ENCODE measurements at places on chromosomes 5 and 9.

DNA sequence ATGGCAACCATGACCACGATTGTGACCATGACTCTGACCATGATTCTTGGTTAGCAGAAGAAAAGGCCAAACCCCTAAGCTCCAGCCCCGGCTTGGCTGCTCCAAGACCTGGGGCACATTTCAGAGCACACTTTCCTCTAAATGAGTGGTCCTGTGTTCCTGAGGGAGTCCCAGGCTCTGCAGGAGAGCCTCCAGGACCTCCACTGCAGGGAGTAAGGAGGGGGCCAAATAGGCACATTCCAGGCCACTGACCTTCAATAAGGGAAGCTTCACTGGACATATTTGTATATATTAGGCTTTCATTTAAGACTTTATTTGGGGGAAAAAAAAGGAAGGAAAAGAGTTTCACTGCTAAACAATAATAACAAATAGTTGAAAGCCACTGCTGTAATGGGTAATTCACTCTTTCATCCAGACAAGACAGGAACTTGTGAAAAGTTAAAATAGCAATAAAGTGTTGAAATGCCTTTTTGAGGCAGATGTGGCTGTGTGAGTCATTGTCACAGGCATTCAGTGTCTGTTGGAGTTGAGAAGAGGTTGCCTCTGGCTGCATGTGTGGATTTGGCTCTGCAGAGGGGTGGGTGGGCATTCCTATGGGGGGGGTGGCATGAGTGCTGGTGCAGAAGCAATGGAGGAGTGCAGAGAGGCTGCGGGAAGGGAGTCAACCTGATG, 63.9 kb upstream of the TGFBR1 start:
- DNase-seq: peak; percentile 63

- no peak for DNase-seq
Observed at GRCh38 chr9:86349271-86349670, 4.9 kb downstream of the TUT7 start.

- DNase-seq: no peak
Observed at GRCh38 chr5:32163785-32164184, 10.3 kb downstream of the GOLPH3 start.

GRCh38 chr5:36272136-36272690, 29.5 kb downstream of the RANBP3L start:
- DNase-seq: no peak

DNA sequence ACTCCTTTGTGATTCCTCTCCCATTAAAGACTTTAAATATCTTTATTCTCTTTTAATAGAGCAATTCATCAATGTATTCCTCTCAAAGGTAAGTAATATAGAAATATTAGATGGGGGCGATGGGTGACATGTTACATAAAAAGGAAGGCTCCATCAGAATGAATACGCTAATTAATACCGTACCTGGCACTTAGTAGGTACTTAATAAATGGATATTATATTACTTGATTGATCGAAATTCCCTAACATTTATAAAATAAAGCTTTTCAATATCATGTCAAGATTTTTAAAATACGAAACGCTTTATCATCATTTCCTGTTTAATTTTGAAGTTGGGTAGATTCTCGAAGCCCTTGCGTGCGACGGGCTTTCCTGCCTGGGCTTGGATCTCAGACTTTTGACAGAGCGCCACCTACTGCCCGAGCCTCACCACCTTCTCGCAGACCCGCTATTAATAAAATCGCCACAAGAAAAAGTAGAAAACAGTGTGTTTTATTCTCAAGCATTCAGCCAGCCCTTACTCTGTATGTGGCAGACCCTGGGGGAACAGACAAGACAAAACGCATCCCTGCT, 99.4 kb downstream of the C5orf15 start:
- peak; percentile 87 for DNase-seq

GRCh38 chr5:72920690-72921502, 34.9 kb upstream of the FCHO2 start:
- no peak for DNase-seq

DNA sequence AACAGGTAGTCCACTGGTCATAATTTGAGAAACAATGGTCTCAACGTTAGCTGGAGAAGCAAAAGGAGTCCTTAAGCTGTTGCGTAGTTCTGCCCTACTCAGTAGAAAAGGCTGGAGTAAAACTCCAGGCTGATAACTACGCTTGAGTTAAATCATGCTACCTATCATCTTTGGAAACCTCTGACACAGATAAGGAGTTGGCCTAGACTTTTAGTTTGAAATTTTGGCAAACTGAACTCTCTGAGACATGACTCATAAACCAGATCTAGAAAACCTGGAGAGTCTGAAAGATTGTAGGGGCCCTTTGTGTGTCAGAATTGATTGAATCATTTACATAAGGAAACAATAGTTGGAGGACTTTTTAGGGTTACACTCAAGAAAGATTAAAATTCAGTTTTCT, 26.3 kb downstream of the NMUR2 start:
- no peak for DNase-seq

DNA sequence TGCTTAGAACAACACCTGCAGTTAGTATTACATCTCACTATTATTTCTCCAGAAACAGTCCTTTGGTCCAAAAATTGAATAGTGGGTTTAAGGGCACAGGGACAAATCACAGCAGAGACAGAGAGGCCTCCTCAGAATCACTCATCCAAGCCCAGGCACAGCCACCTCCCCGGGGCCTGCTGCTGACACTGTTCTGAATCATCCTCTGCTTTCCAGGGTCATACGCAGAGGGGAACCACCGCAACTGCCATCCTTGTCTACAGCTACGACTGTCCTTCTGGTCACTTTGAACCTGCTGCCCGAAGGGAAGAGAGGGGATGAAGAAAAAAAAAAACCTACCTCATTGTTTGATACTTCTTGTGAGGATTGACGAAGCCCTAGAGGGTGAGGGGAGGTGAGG, 35.3 kb upstream of the MAN2A1 start:
- no peak for DNase-seq

DNA sequence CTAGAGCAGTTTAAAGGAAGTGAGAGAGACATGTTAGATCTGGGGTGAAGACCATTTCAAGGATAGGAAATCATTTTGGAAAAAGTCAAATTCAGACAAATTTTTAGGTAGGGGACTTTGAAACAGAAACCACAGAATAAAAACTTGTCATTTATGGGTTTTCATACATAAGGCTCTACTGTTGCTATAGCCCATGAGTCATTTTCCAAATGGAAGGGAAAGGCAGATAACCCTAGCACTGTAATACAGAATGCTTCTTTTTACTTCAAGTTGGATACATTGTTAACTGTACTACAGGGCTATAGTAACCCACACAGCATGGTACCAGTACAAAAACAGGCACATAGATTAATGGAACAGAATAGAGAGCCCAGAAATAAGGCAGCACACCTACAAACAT, 455.4 kb downstream of the EBF1 start:
- DNase-seq: no peak

- DNase-seq: no peak
Observed at GRCh38 chr5:71899865-71900342, 180.8 kb downstream of the CARTPT start.

DNA sequence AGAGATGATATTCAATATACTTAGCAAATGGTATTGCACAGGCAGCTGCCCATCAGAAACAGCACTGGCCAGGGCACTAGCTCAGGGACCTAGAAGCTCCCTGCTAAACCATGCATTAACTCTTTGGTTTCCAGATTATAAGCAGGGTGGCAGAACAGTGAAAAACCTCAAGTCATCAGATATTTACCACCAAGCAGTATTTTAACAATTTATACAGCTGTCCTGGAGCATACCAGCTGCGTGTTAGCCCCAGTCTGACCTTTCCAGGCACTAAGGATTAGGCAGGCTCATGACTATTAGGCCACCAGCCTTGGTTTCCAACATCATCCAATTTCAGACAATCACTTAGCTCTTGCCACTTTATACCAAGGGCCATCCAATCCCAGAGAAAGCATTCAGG, 326.5 kb downstream of the CAAP1 start:
- no peak for DNase-seq

GRCh38 chr5:133967698-133968203, 674 bp downstream of the C5orf15 start:
- no peak for DNase-seq

- peak; percentile 63 for DNase-seq
Observed at GRCh38 chr5:166671811-166672210, 1619.6 kb upstream of the WWC1 start.

DNA sequence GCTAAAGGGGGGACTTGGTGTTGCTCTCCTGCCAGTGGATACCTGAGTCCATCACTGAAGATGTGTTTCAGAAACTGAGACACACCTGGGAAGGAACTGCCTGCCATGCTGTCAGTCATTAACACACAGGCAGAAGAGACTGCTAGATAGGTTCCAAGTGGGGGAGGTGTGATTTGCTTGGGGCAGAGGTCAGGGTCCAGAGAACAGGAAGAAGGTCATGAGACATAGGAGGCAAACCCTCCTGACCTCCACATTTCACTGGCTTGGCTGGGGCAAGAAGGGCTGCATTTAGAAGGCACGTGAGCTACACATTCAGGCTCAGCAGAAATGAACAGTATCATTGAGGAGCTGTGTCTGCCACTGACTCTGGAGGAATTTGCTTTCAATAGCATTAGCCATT, 215.8 kb downstream of the HSPA4 start:
- DNase-seq: no peak
